ENCODE measurements at places on chromosomes 1 and 21. TPM values are rescaled to one million over a fixed set of nuclear protein-coding genes. Genes with fewer than 3 reads are reported as not detected.

CFHR2 gene
- total RNA-seq = not detected

OLIG2 gene
- not detected for total RNA-seq

RNF223 gene
- not detected for total RNA-seq

RAB3B gene
- 0.07 TPM for total RNA-seq

LGR6 gene
- not detected for total RNA-seq

SERPINC1 gene
- not detected for total RNA-seq

TDRD5 gene
- not detected for total RNA-seq

ERICH3 gene
- total RNA-seq = not detected

SELL gene
- total RNA-seq = 529 TPM

STRIP1 gene
- 40.8 TPM for total RNA-seq

FOXJ3 gene
- 51.1 TPM for total RNA-seq

SLAMF9 gene
- total RNA-seq = not detected

FMO3 gene
- not detected for total RNA-seq

LHX4 gene
- total RNA-seq = not detected
